ENCODE measurements at places on chromosomes 12 and 14. TPM values are rescaled to one million over a fixed set of nuclear protein-coding genes. Genes with fewer than 3 reads are reported as not detected.

Gene PRB2
- not detected for total RNA-seq

Gene MYO1A
- not detected for total RNA-seq

Gene PLEK2
- total RNA-seq = not detected

Gene ARHGAP9
- total RNA-seq = 558 TPM

Gene TEX52
- total RNA-seq = not detected

- no peak for DNase-seq
Measured at GRCh38 chr12:13790317-13790716, 191.1 kb downstream of the GRIN2B start.

DNA sequence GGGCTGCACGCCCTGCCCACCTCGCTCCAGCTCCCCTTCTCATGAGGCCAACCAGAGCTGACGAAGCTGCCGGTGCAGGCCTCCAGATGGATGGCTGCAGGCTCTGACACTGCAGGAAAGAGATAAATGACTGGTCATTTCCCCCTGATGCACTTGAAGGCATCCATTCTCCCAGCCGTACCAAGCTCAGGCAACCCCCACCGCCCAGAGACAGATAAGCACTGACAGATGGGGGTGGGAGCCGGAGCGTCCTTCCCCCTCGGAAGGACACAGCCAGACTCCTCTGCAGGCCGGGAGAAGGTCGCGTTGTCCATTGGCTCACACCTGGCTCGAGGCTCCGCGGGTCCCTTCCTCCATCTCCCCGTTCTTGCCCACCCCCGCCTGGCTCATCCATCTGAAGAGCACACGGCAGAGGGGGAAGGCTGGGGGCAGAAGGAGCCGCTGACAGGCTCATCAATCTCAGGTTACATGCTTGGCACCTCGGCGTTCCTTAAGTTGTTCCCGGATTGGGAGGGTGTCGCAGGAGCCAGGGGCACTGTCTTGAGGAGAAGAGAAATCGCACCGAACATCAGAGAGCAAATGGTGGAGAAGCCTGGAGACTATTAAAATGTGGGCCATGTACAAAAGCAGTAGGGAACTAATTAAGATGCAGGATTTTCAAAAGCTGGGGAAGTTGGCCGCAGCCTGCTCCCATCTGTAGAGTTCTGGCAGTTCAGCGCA lies 151.6 kb downstream of the DPF3 start:
- no peak for DNase-seq

GRCh38 chr12:103657331-103657730 lies 70.3 kb downstream of the STAB2 start:
- no peak for DNase-seq

GRCh38 chr14:68621400-68622365 lies 171.2 kb downstream of the ZFP36L1 start:
- no peak for DNase-seq

- no peak for DNase-seq
Measured at GRCh38 chr12:72077111-72077820, 138.6 kb downstream of the TPH2 start.

DNA sequence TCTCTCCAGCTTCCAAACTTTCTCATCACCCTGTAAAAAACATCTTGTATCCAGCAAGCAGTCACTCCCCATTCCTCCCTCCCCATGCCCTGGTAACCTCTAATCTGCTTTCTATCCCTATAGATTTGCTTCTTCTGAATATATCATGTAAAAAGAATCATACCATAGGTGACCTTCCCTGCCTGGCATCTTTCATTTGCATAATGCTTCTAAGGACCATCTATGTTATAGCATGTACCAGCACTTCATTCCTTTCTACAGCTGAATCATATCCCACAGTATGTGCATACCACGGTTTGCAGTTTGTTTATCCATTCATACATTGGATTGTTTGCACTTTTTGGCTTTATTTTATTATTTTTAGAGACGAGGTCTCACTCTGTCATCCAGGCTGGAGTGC lies 22.9 kb upstream of the VPS37B start:
- DNase-seq = no peak

GRCh38 chr12:6724409-6724797 lies 557 bp downstream of the COPS7A start:
- DNase-seq = peak; percentile 25

- DNase-seq = no peak
Measured at GRCh38 chr12:93616584-93617101, 44.2 kb downstream of the SOCS2 start.

- DNase-seq = no peak
Measured at GRCh38 chr14:24439830-24440605, 2.6 kb downstream of the SDR39U1 start.

DNA sequence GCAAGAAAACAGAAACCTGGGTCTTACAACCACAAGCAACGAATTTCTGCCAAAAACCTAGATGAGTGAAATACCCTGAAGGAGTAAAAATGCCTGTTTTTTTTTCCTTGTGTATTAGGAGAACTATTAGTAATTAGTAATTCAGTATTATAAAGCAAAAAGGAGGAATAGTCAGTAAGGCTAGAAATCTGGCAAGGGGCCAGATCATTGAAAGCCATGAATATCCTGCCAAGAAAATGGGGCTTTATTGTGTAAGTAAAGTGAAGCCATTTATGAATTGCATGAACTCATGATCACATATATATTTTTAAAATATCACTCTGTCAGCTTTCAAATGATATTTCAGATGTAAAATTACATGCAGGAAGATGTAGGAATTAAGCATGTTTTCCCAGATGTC lies 57.9 kb downstream of the TXNDC16 start:
- DNase-seq = no peak

- no peak for DNase-seq
Measured at GRCh38 chr14:29558516-29558915, 369.1 kb downstream of the PRKD1 start.

GRCh38 chr14:20343862-20344220 lies 406 bp downstream of the PARP2 start:
- no peak for DNase-seq

- DNase-seq = no peak
Measured at GRCh38 chr12:6975297-6976032, 4.8 kb downstream of the EMG1 start.

DNA sequence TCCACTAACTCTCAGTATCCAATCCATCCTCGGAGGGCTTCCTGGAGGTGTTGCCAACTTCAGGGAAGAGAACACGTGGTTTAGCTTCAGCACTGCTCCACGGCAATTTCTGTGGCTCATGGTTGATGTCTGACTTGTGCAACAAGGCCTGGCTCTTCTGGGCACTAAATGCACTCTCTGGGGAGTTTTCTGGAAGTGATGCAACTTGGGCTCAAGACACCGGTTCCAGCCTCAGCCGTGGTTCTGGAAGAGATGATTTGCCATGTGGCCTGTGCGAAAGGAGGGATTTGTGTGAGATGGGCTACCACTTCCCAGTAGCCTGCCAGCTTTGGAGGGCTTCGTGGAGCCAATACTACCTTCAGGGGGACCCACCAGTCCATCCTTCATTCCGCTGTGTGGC lies 118.6 kb upstream of the RTL1 start:
- DNase-seq = peak; percentile 7

DNA sequence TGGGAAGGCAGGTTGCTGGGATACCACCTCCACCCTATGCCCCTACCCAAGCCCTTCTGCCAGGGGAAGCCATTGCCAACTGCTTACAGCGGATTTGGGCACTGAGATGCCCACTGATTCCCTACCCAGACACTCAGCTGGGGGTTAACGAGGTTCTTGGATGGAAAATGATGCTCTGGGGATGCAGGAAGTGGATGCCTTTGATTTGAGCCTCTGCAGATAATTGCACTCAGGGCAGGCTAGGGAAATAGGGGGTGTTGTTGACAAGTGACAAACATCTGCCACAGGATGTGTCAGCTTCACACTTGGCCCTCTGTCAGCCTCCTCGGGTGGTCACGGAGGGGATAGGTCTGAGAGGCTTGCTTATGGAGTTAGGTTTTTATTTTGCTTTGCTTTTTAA lies 57.4 kb downstream of the RPH3A start:
- DNase-seq = peak; percentile 25

DNA sequence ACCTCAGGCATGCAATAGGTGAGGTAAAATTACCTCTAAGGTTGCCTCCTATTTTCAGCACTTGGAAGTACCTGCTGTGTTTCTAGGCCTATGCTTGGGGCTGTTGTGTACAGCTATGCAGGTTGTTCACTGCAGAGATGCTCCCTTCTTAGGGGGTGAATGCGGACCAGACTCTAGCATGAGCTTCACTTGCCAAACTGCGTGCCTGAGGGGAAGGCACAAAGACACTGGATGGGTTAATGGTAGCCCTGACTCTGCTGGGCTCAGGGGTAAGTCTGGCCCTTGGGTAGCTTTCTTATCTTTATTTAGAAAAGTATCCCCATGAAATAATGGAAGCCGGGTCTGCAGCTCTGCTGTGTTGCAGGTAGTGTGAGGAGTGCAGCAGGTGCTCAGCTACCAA lies 35.7 kb downstream of the B4GALNT3 start:
- no peak for DNase-seq

GRCh38 chr12:52207106-52207505 lies 15.3 kb upstream of the KRT80 start:
- DNase-seq = no peak

GRCh38 chr12:55847033-55847432 lies 4.3 kb upstream of the MMP19 start:
- no peak for DNase-seq

- DNase-seq = no peak
Measured at GRCh38 chr12:46299851-46300250, 31.0 kb upstream of the SLC38A1 start.

Data from natural killer cell (primary cell).